ENCODE measurements at places on chromosomes 7 and 10.

- no peak for DNase-seq
These were observed 56.3 kb downstream of the LHPP start for GRCh38 chr10:124517931-124518330.

- no peak for DNase-seq
These were observed 12.4 kb downstream of the CBX3 start for GRCh38 chr7:26213807-26214515.

- no peak for DNase-seq
These were observed 65.1 kb downstream of the MINDY3 start for GRCh38 chr10:15795036-15795792.

- no peak for DNase-seq
These were observed 34.8 kb upstream of the CARD11 start for GRCh38 chr7:3078514-3078913.

- no peak for DNase-seq
These were observed 51.3 kb downstream of the VKORC1L1 start for GRCh38 chr7:65924193-65924592.

- no peak for DNase-seq
These were observed 354.0 kb downstream of the ARL4A start for GRCh38 chr7:13041368-13041988.

- no peak for DNase-seq
These were observed 168.8 kb upstream of the MKI67 start for GRCh38 chr10:128295003-128295402.

DNA sequence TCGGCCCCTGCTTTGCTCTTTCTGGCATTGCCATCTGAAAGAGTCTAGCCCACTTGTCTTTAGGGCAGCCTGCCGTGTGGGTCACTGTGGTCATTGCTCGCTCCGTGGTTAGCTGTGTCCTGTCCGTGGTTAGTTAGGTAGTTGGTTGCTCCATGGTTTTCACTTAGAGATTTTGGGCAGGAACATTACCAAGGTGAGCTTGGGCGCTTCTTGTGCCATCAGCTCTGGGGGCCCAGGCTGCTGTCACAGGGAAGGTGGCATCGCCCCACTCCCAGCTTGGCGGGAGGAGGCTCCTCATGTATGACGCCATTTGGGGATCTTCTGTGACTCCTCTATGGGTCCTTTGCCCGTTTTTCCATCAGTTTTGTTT, 53.1 kb downstream of the INPP5A start:
- no peak for DNase-seq

DNA sequence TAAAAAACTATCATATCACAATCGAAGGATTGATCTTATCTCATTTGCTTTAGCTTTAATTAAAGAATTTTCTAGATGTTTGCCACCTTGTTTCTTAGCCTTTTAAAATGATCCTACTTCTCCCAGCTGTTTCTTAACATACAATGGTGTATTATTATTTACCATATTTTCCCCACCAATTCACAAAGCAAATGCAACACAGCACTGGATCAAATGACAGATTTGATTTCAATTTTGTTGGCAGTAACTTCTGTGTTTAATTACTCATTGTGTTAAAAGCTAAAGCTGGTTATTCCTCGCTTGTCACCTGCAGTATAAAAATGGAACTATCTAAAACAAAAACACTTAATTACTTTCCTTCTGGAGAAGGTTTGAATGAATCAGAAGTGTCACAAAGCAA, 19.6 kb downstream of the SVIL start:
- DNase-seq, result no peak

DNA sequence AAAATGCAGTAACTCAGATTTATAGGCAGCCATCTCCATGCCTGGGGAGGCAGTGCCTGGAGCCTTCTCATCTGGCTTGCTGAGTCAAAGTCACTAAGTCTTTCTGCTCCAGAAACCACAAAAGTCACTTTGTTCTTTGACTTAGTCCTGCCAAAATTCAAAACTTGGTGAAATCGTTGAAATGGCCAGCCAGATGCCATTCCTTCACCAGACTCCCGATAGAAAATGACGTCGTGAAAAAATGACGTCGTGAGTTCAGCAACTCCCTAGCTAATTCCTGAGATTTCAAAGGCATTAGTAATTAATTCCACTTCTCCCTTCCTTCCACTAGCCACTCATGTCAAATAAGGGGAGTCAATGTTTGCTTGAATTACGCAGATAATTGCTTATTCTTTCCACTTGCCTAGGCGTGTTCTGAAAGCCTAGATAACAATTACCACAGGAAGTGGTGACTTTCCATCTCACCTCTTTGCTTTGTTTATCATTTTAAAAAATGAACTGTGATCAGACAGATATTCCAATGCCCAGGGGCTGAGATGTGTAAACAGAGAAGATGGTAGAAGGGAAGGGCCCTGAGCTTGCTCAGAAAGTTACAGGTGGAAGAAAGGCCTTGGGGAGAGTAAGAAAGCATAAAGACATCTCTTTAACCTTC, 48.5 kb upstream of the OSBPL3 start:
- no peak for DNase-seq

GRCh38 chr7:157080111-157080730, 58.5 kb upstream of the UBE3C start:
- no peak for DNase-seq

- DNase-seq, result no peak
These were observed 9.3 kb downstream of the KCNH2 start for GRCh38 chr7:150968734-150969372.

GRCh38 chr7:69849268-69849667, 251.0 kb downstream of the AUTS2 start:
- no peak for DNase-seq

- DNase-seq, result no peak
These were observed 1.1 kb downstream of the NDST2 start for GRCh38 chr10:73810358-73810734.

- no peak for DNase-seq
These were observed 190.4 kb downstream of the MGMT start for GRCh38 chr10:129657297-129658017.

GRCh38 chr10:72421885-72422540, 67.3 kb upstream of the DNAJB12 start:
- no peak for DNase-seq

DNA sequence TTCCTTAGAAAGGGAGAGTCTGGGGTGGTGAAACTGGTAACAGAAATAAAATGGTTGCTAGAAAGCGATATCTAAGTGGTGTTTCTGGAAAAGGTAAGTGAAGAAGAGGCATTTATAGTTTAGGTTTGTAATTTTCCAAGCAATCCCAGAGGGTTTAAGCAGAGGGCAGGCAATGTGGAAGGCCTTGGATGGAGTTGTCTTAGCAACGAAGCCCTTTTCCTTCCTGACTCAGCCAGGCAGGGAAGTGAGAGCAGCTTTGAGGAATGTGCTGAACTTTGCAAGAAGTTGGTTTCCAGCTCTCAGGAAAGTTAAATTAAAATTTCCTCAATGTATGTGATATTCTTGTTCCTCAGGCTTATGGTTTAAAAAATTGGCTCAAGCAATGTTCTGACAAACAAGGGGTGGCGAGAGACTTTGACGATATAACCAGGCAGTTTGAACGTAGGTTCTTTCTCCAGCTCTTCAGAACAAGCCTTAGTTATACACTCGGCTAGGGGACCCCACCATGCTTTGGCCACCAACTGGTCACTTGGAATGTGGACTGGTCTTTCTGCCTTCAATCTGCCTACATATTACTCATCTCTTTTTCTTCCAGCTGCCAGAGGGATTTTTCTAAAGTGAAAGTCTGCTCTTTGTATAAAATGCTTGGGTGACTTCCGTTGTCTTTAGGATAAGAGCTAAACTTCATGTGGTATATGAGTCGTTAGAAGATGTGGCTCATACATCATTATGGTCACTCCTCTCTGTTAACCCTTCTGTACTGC, 66.9 kb upstream of the SLC25A13 start:
- no peak for DNase-seq

GRCh38 chr10:92124616-92125143, 166.2 kb downstream of the CPEB3 start:
- DNase-seq, result no peak

DNA sequence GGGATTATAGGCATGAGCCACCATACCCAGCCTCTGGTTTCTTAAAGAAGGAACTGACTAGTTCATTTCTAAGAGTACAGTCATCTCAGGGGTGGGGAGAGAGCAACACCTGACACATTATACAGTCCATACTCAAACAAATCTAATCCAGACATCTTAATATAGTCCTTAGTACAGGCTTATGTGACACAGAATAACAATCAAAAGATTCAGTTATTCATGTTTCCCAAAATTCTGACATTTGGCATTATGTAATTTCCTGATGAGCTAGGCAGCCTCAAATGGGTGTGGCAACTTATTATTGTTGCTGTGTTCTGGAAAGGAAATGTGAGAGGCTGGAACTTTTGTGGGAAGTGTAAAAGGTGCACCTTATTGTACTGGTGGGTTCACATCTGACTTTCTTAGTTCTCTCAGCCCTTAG, 116.3 kb downstream of the WDFY4 start:
- DNase-seq, result no peak

GRCh38 chr10:110765513-110766319, 106.0 kb upstream of the PDCD4 start:
- DNase-seq, result no peak

DNA sequence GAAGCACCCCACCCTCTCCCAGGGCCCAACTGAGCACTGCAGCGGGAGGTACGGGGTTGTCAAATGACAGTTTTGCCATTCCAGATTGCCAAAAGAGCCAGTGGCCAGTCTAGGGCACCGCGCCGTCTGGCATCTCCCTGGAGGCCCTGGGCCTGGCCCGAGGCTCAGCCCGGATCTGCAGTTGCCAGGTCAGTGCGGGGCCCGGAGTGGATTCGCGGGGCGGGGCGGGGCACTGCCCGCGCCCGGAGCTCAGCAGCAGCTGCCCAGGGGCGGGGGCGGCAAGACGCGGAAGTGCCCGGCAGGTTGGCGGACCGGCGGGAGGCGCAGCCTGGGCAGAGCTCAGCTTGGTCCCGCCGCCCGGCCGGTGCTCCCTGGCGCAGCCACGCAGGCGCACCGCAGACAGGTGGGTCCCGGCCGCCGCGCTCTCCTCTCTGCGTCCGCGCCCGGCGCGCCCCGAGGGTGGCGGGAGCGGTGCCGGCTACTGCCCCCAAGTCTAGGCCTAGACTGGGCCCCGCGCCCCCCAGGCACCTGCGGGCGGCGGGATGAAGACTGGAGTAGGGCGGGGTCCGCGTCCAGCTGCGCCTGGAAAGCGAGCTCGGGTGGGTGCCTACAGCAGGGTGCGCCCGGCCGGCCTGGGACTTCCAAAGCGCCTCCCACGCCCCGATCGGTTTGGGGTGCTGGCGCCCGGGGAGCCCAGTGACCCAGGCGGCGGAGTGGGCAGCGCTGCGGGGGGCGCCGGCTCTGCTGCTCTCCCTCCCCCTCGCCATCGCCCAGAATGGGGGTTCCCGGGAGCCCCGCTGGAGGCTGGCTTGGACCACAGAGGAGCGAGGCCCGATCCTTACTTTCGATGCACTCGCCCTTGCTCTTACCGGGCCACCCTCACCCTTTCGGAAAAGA, at the start of gene IRF5:
TSS of gene IRF5 (plus strand) at position 281 of the 897 bp plus-strand sequence. CDS start 4,155 bp downstream, outside the sequence.
- no peak for DNase-seq

DNA sequence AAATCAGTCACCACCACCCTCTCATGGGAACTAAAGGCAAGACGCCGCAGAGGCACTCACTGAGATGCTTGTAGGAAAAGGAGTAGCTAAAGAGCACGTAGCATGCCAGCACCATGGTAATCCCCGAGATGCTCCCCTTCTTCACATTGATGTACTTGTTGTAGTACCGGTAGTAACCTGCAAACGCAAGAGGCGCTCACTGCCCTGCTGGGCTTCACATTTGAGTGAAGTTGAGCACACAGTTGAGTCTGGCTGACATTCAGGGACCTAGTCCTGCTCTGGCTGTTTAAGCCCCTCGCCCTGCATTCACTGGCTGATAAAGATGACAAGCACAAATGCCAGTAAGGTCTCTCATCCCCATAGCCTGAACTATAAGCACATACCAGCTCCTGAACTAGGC, 6.9 kb downstream of the ATP5MF start:
- peak; percentile 49 for DNase-seq

GRCh38 chr7:7765422-7765821, 47.0 kb upstream of the RPA3 start:
- no peak for DNase-seq

- DNase-seq, result no peak
These were observed 103.5 kb upstream of the FAM3C start for GRCh38 chr7:121499624-121500023.

GRCh38 chr7:137987968-137988367, 13.9 kb downstream of the CREB3L2 start:
- DNase-seq, result no peak

- no peak for DNase-seq
These were observed 1.9 kb downstream of the COL1A2 start for GRCh38 chr7:94396596-94396995.

DNA sequence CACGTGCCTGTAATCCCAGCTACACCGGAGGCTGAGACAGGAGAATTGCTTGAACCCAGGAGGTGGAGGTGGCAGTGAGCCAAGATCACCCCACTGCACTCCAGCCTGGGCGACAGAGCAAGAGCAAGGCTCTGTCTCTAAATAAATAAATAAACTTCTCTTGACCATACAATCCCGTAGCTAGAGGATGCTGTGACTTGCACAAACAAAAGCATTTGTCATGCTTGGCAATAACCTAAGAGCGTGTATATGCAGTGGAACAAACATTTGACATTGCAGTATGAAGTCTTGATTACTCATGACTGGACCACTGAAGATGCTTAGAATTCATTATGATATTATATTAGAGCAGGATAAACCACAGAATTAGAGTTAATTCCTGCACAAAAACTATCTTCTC, 1.4 kb upstream of the C7orf57 start:
- DNase-seq, result no peak

GRCh38 chr10:30359373-30360206, 10.5 kb upstream of the MTPAP start:
- peak; percentile 76 for DNase-seq

DNA sequence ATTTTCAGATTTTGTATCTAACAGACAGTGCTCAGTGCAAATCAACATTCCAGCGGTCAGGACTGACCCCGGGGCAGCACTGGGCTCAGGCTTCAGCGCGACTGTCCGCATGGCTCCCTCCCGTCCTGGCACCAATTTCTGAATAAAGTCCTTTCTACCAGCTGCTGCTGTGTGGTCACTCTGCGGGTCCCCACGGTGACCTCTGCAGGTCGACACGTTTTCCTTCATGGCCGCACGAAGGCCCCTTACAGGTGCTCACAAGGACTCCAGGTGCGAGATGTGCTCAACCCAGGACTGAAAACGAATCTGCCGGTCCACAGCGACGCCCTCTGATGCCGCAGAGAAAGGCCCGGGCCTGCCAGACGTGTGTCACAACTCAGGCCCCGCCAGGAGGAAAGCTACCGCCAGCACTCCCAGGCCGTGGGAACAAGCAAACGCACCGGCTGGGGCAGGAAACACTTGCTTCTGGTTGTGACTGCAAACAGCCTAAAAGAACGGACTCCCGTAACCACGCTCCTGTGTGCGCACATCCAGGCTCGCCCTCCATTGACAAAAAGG, 3.7 kb upstream of the UTF1 start:
- no peak for DNase-seq

DNA sequence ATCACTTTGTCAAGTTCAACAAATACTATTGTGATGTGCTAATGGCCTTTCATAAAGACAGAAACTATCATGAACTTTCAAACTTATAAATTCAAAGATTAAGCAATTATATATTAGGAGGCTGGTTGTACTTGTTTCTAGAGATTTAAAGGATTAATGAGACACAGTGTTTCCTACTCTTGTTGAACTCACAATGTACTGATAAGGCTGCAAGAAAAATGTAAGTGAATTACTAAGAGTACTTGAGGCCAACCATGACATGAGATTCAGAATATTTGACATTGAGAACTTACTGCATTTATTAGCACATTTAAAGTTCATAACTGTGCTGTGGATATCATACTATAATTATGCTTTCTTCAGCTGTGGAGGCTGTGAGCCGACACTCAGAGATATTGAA, 1210.5 kb upstream of the SORCS1 start:
- DNase-seq, result no peak

Data from BE2C (cell line).